ENCODE measurements at places on chromosomes 2 and 18. TPM values are rescaled to one million over a fixed set of nuclear protein-coding genes. Genes with fewer than 3 reads are reported as not detected.

DNA sequence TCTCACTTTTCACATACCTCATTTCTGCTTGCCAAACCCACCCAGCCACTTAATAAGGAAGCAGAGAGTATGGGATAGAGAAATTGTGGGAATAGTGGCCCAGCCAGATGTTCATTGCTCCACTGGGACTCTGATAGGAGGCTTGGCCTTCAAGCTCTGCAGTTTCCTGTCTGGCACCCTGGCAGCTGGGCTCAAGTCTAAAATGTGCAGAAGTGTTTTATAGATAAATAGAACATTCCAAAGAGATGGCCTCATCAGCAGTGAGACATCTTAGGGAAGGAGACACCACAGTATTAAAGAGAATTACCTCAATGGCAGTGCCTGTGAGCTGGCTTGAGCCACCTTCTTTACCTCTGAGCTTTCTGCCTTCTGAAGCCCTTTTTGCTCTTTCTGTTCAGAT lies 24.7 kb downstream of the COPS7B start:
- H3K4me3 ChIP-seq: no peak overlapping the region

GRCh38 chr18:66280470-66280869 lies 323.4 kb downstream of the CDH19 start:
- no peak for DNase-seq
- no peak overlapping the region for H3K27ac ChIP-seq
- no peaks in the 10 kb centered on the region for H3K27me3 ChIP-seq

Gene TMEM37
- total RNA-seq: 30.3 TPM

Gene LYG2
- total RNA-seq: not detected

Gene CIAO1
- 80.4 TPM for total RNA-seq

Data from liver (tissue), 10 donors.